Osteocyte (in vitro differentiated cells): ENCODE measurements at places on chromosomes 12 and 14. TPM values are rescaled to one million over a fixed set of nuclear protein-coding genes. Genes with fewer than 3 reads are reported as not detected.

AGAP2 gene
- total RNA-seq, result 2.4 and 2.6 TPM in 2 replicates

SLC38A4 gene
- 11.4 TPM in 2 replicates for total RNA-seq

KRT5 gene
- total RNA-seq, result not detected in 2 replicates

POTEM gene
- total RNA-seq, result not detected in 2 replicates

PAH gene
- total RNA-seq, result not detected in 2 replicates

FBXW8 gene
- total RNA-seq, result 32.1 and 33.6 TPM in 2 replicates

NFE2 gene
- 0.30 TPM in 1 of 2 replicates, not detected in the other for total RNA-seq

ATL1 gene
- 7.4 and 10.0 TPM in 2 replicates for total RNA-seq

SPTSSA gene
- 17.8 and 18.6 TPM in 2 replicates for total RNA-seq

FAM161B gene
- 5.7 and 5.8 TPM in 2 replicates for total RNA-seq

GPRC5D gene
- not detected in 2 replicates for total RNA-seq

NOVA1 gene
- total RNA-seq, result 1.5 and 1.9 TPM in 2 replicates

HPD gene
- not detected in 2 replicates for total RNA-seq

TPPP2 gene
- total RNA-seq, result not detected in 2 replicates

CREBL2 gene
- total RNA-seq, result 15.1 and 16.3 TPM in 2 replicates

KLRC4 gene
- total RNA-seq, result 3.1 and 3.3 TPM in 2 replicates

TECPR2 gene
- 26.9 and 32.9 TPM in 2 replicates for total RNA-seq

FOXN4 gene
- not detected in 2 replicates for total RNA-seq

WNT1 gene
- not detected in 2 replicates for total RNA-seq

DBX2 gene
- total RNA-seq, result not detected in 2 replicates

CDKL1 gene
- total RNA-seq, result 9.0 and 9.8 TPM in 2 replicates

LPAR5 gene
- total RNA-seq, result 0.32 and 0.50 TPM in 2 replicates
